H9 (cell line): ENCODE measurements at places on chromosomes 6 and 20. TPM values are rescaled to one million over a fixed set of nuclear protein-coding genes. Genes with fewer than 3 reads are reported as not detected.

- H3K27me3 ChIP-seq, result no peaks in the 10 kb centered on the region
- peaks cover 17% of the 10 kb centered on the region; the same call in 1 of the 2 replicates for H3K4me1 ChIP-seq
- peaks cover 32% of the 10 kb centered on the region for H3K36me3 ChIP-seq
- no peak overlapping the region for H3K4me3 ChIP-seq
These were observed 35.9 kb downstream of the CHMP4B start for GRCh38 chr20:33847006-33847405.

GRCh38 chr20:44720621-44720996 is 5.4 kb downstream of the CCN5 start:
- no peak for DNase-seq
- no peak overlapping the region for H3K27ac ChIP-seq
- H3K4me1 ChIP-seq, result no peaks in the 10 kb centered on the region
- H3K36me3 ChIP-seq, result no peaks in the 10 kb centered on the region
- no peaks in the 10 kb centered on the region for H3K27me3 ChIP-seq

- no peak overlapping the region for H3K27ac ChIP-seq
- no peaks in the 10 kb centered on the region for H3K27me3 ChIP-seq
- H3K4me1 ChIP-seq, result no peaks in the 10 kb centered on the region
- no peak for DNase-seq
- H3K36me3 ChIP-seq, result peaks cover 8% of the 10 kb centered on the region
These were observed 31.4 kb downstream of the TBC1D32 start for GRCh38 chr6:121302882-121303281.

DNA sequence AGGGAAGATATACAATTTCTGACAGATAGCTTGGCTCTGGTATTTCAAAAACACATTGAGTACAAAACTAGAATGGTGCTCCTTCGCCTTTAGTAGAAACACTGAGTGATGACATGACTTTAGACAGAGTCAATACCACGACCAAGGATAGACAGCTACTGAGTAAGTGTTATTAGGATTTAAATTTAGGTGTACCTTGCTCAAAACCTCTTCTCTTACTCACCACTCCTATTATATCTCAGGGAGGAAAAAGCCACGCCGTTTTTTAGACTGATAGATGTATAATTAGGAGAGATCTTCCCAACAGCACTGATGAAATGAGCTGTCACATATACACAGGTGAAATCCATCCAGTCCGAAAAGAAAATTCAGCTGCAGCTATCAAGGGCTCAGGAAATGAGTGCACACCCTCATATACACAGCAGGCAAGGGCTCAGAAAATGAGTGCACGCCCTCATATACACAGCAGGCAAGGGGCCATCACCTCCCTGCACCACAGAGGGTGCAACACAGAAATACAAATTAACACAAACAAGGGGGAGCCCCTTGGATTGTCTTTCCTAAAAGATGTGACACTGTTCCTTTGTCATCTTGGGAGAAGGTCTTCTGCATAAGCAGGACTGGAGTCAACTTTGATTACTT is 53.7 kb downstream of the LYRM4 start:
- H3K36me3 ChIP-seq, result no peaks in the 10 kb centered on the region
- no peaks in the 10 kb centered on the region for H3K27me3 ChIP-seq
- H3K4me3 ChIP-seq, result no peak overlapping the region
- no peak overlapping the region for H3K27ac ChIP-seq
- H3K4me1 ChIP-seq, result peaks cover 2% of the 10 kb centered on the region; the same call in 1 of the 2 replicates

The ESF1 gene
- 35.4 and 36.9 TPM in 2 replicates for total RNA-seq
